Activated T-cell treated with anti-CD3 and anti-CD28 coated beads, Interleukin-2, amount 50 U/mL, for 72 hours (primary cell): ENCODE measurements at places on chromosomes 5 and 9.

GRCh38 chr5:53151713-53152458 lies 42.3 kb upstream of the MOCS2 start:
- no peaks in the 10 kb centered on the region for H3K4me1 ChIP-seq
- H3K27ac ChIP-seq = no peak overlapping the region
- H3K27me3 ChIP-seq = no peaks in the 10 kb centered on the region
- no peak for DNase-seq
- H3K36me3 ChIP-seq = no peaks in the 10 kb centered on the region

DNA sequence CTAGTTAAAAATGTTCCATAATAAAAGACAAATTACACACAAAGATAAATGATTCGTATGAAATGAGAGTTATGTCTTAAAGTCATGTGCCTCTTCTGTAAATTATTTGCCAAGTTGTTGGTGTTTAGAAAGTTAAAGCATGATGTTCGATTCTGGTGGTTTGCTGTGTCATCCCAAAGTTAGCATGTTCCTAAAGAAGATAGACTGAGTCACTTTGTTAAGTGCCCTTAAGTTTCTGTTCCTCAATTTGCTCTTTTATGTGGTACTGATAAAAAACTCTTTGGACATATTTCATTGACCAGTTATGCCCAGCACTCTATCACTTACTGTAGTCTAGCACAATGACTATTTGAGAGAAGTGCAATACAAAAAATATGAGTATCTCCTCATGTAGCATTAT lies 366.9 kb upstream of the ZNF608 start:
- no peak overlapping the region for H3K27ac ChIP-seq
- H3K4me3 ChIP-seq = no peak overlapping the region
- H3K36me3 ChIP-seq = no peaks in the 10 kb centered on the region
- no peaks in the 10 kb centered on the region for H3K4me1 ChIP-seq

DNA sequence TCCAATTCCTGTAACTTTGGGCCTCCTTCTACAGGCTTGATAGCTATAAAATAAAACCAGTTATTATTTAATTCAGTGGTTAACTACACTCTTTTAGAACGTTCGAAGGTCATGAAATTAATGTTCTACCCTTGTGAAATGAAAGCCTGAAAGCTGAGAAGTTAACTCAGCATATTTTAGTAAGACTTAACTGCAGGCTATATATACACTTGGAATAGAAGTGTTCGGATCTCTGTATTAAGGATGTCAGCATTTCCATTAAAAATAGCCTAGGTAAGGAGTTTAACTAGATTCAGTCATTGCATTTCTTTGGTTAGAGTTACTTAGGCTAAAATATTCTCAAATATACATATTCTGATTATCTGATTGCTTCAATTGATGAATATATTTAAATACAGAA lies 229.2 kb downstream of the MRPS30 start:
- no peaks in the 10 kb centered on the region for H3K27me3 ChIP-seq
- no peak overlapping the region for H3K4me3 ChIP-seq
- H3K36me3 ChIP-seq = no peaks in the 10 kb centered on the region

GRCh38 chr5:8907168-8907868 lies 638.6 kb downstream of the SEMA5A start:
- no peak overlapping the region for H3K4me3 ChIP-seq
- no peaks in the 10 kb centered on the region for H3K4me1 ChIP-seq
- no peaks in the 10 kb centered on the region for H3K36me3 ChIP-seq
- H3K27ac ChIP-seq = no peak overlapping the region
- no peaks in the 10 kb centered on the region for H3K27me3 ChIP-seq
- DNase-seq = no peak

GRCh38 chr9:108704156-108704852 lies 151.5 kb downstream of the ACTL7B start:
- H3K4me1 ChIP-seq = no peaks in the 10 kb centered on the region
- no peaks in the 10 kb centered on the region for H3K36me3 ChIP-seq
- no peak overlapping the region for H3K27ac ChIP-seq
- no peaks in the 10 kb centered on the region for H3K27me3 ChIP-seq
- DNase-seq = no peak

GRCh38 chr5:119343052-119343451 lies 12.8 kb upstream of the TNFAIP8 start:
- no peak for DNase-seq
- H3K27ac ChIP-seq = peak overlapping the region; percentile 92
- H3K27me3 ChIP-seq = no peaks in the 10 kb centered on the region

DNA sequence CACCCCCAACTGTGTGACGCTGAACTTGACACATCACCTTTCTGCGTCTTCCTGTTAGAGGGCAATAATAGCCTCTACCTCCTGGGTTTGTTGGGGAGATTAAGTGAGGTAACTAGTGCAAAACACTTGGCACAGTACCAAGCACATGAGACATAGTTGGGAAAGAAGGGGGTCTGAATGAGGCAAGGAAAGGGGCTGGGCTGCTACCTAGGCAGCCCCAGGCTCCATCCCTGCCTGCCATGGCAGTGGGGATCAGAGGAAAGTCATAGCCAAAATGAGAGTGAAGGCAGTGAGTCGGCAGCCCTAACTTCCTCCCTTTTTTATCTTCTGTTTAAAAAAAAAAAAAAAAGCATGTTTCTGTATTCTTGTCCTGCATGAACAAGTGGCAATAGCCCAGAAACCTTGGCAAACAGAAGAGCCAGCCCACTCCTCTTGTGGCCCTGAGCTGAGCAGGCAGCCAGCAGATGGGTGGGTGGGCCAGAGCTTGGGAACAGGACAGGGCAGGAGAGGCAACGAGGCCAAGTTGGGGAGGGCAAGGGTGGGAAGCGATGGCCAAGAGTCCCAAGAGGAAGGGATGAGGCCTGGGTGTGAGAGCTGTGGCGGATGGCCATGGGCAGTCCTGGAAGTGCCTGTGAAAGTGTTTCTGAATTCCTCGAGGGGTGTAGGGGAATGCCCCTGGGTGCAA lies 11.4 kb downstream of the CAMK2A start:
- no peak for DNase-seq
- peaks cover 9% of the 10 kb centered on the region for H3K27me3 ChIP-seq
- H3K36me3 ChIP-seq = no peaks in the 10 kb centered on the region
- no peaks in the 10 kb centered on the region for H3K4me1 ChIP-seq
- H3K4me3 ChIP-seq = no peak overlapping the region

GRCh38 chr9:121598965-121599871 lies 52.2 kb upstream of the DAB2IP start:
- DNase-seq = no peak
- peaks cover 62% of the 10 kb centered on the region for H3K27me3 ChIP-seq
- no peaks in the 10 kb centered on the region for H3K4me1 ChIP-seq
- peak overlapping the region; percentile 66 for H3K4me3 ChIP-seq

- no peak overlapping the region for H3K27ac ChIP-seq
- no peak for DNase-seq
- no peaks in the 10 kb centered on the region for H3K27me3 ChIP-seq
- no peak overlapping the region for H3K4me3 ChIP-seq
These were observed 766.2 kb downstream of the PTPRD start for GRCh38 chr9:9846557-9846956.

GRCh38 chr9:131024978-131025868 lies 16.2 kb downstream of the LAMC3 start:
- H3K36me3 ChIP-seq = no peaks in the 10 kb centered on the region
- no peak overlapping the region for H3K4me3 ChIP-seq
- DNase-seq = no peak
- H3K4me1 ChIP-seq = no peaks in the 10 kb centered on the region
- peaks cover 5% of the 10 kb centered on the region for H3K27me3 ChIP-seq

GRCh38 chr5:73605223-73606087 lies 20.5 kb upstream of the ARHGEF28 start:
- H3K27me3 ChIP-seq = peaks cover 23% of the 10 kb centered on the region
- no peaks in the 10 kb centered on the region for H3K36me3 ChIP-seq
- no peak overlapping the region for H3K27ac ChIP-seq
- no peak for DNase-seq
- no peaks in the 10 kb centered on the region for H3K4me1 ChIP-seq

- H3K27me3 ChIP-seq = no peaks in the 10 kb centered on the region
- H3K4me3 ChIP-seq = peak overlapping the region; percentile 53
- H3K27ac ChIP-seq = no peak overlapping the region
These were observed 12.9 kb downstream of the RGS14 start for GRCh38 chr5:177370488-177371119.

GRCh38 chr9:80440724-80441123 lies 869.0 kb downstream of the TLE4 start:
- H3K4me3 ChIP-seq = no peak overlapping the region
- DNase-seq = no peak
- no peaks in the 10 kb centered on the region for H3K4me1 ChIP-seq
- no peak overlapping the region for H3K27ac ChIP-seq
- H3K27me3 ChIP-seq = no peaks in the 10 kb centered on the region

- no peak for DNase-seq
- H3K36me3 ChIP-seq = no peaks in the 10 kb centered on the region
- no peak overlapping the region for H3K27ac ChIP-seq
- peaks cover 22% of the 10 kb centered on the region for H3K4me1 ChIP-seq
- H3K27me3 ChIP-seq = peaks cover 10% of the 10 kb centered on the region
These were observed 28.4 kb upstream of the BTNL3 start for GRCh38 chr5:180960209-180960608.

- no peak within 1 kb of the TSS for H3K27ac ChIP-seq
- H3K4me1 ChIP-seq = peaks cover 10% of the 10 kb centered on the region
- H3K27me3 ChIP-seq = peaks cover 40% of the 10 kb centered on the region
- peaks cover 14% of the 10 kb centered on the region for H3K36me3 ChIP-seq
- peak within 1 kb of the TSS; percentile 68 for H3K4me3 ChIP-seq
- no peak for DNase-seq
These were observed at the start of gene PRRT1B for GRCh38 chr9:131545003-131545785. Gene PRRT1B (plus strand): TSS chr9:131545523. CDS start chr9:131545616, 93 bp downstream.

- DNase-seq = no peak
- no peaks in the 10 kb centered on the region for H3K36me3 ChIP-seq
- H3K27me3 ChIP-seq = no peaks in the 10 kb centered on the region
- H3K27ac ChIP-seq = no peak overlapping the region
- H3K4me1 ChIP-seq = no peaks in the 10 kb centered on the region
- H3K4me3 ChIP-seq = no peak overlapping the region
These were observed 148.4 kb downstream of the SIL1 start for GRCh38 chr5:139049780-139050179.

DNA sequence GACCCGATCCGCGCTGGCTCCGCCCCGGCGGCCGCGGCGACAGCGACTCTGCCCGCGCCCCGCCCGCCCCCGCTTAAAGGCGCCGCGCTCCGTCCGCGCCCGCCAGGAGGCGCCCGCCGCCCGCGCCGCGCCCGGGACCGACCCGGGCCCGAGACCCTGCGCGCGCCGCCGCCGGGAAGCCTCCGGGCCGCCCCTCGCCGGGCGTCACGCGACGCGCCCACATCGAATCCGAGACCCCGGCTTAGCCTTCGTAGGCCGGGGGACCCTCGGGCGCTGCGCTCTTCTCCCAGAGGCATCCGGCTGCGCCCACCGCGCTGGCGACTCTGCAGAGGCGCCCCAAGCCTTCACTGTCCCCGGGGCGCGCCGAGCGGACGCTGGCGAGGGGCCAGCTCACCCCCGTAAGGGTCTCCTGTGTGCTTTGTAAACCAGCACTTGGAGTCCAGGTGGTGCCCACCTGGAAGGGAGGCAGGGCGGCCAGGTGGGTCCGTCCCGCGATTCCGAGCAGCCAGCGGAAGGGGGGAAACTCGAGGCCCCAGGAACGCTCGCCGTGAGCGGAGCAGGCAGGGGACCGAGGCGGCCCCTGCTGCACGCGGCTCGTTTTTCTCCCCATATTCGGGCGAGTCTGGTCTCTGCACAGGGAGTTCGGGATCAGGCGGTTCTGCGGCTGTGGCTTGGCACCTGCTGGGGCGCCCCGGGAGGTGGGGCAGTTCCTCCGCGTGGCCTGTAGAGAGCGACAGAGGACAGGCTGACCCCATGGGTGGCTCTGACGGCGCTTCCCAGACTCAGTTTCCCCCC lies 423 bp upstream of the ABCA2 start:
- peak; percentile 83 for DNase-seq

DNA sequence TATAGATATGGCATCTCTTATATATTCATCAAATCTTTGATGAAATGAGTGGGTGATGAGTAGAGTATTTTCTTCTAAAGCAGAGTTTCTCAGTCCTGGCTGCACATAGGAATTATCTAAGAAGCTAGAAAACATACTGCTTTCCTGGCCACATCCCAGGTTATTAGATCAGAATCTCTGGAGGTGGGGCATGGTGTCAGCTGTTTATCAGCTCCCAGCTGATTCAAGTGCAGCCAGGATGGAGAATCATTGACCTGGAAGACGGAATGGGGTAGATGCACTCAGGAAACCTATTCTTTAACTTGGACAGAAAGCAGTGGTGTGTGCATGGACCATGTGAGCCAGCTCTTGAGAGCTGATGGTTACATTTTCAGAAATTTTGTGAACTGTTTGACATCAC lies 108.1 kb upstream of the IL6ST start:
- H3K4me3 ChIP-seq = no peak overlapping the region
- H3K27me3 ChIP-seq = no peaks in the 10 kb centered on the region
- DNase-seq = no peak

DNA sequence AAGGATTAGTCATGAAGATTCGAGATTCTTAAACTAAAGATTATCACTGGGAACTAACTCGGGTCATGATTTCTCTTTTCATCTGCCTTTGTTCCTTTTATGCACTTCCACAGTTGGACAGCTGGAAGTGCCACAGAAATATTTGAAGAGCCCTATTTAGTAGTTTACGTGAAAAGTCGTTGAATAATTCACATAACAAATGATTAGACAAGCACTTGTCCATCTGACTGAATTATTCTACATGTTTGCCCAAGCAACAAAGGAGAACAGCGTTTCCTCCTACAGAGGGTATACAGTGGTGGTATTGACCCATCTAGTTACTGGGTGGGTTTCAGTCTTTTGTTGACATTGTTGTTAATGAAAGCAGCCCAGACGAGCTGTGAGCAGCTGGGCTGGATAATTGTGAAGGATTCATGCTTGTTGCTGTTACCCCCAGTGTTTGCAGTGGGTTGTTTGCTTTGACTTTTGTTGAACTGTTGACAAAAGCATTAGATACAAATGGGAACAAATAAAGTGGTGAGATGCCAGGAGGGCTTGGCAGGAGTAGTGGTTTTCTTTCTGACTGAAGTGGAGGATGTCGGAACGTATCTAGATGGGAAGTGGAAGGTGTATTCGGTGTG lies 96.2 kb downstream of the TLE4 start:
- H3K4me3 ChIP-seq = no peak overlapping the region
- H3K36me3 ChIP-seq = peaks cover 2% of the 10 kb centered on the region
- H3K4me1 ChIP-seq = peaks cover 8% of the 10 kb centered on the region
- H3K27me3 ChIP-seq = no peaks in the 10 kb centered on the region

DNA sequence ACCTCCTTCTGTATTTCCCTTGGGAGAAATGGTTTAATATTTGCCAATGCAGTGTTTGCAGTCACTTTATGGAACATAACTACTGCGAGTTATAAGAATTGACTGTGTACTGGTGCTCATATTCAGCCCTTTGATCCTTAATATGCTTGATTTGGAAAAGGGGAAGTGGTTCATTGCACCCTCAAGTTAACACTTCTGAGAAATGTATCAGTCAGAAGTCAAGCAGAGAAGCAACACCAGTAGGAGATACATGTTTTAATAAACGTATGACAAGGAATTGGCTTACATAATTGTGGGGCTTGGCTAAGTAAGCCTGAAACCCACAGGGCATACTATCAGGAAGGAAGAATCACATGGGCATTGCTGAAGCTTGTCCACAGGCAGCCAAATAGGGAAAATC lies 131.0 kb upstream of the SPRY4 start:
- DNase-seq = no peak
- peaks cover 7% of the 10 kb centered on the region for H3K27me3 ChIP-seq
- H3K36me3 ChIP-seq = peaks cover 2% of the 10 kb centered on the region
- no peaks in the 10 kb centered on the region for H3K4me1 ChIP-seq
- no peak overlapping the region for H3K4me3 ChIP-seq
